AG04450 (cell line): ENCODE measurements at places on chromosomes 1 and 21. TPM values are rescaled to one million over a fixed set of nuclear protein-coding genes. Genes with fewer than 3 reads are reported as not detected.

OR10J4 gene
- not detected in 2 replicates for polyA plus RNA-seq

- DNase-seq: no peak
Observed at GRCh38 chr1:25697435-25698217, 81.0 kb downstream of the MAN1C1 start.

MPZL1 gene
- polyA plus RNA-seq: 144 and 198 TPM in 2 replicates

TMPRSS15 gene
- not detected in 2 replicates for polyA plus RNA-seq

DNA sequence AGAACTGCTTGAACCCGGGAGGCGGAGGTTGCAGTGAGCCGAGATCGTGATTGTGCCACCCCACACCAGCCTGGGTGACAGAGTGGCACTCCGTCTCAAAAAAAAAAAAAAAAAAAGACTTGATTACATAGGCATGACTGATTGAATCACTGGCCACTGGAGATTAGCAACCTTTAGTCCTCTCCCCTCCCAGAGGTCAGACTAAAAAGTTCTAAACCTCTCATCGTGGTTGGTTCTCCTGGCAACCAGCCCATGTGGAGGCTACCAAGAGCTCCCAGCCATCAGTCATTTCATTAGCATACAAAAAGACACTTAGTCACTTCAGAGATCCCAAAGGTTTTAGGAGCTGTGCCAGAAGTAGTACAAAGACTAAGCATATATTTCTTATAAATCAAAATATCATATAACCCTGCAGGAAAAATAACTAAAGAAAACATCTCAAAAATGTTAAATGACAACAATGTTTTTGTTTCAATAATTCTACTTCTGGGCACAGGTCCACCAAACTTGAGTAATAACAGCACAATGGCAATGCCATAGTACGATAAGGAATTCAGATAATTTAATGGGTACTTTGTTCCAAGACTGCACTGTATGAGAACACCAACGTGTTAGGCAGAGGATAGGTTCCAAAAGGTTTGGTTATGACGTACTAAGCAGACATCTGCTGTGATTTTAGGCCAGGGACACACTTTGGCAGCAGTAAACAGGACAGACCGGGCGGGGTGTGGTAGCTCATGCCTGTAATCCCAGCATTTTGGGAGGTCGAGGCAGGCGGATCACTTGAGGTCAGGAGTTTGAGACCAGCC is 18.1 kb downstream of the USP48 start:
- peak; percentile 47 for DNase-seq

DNA sequence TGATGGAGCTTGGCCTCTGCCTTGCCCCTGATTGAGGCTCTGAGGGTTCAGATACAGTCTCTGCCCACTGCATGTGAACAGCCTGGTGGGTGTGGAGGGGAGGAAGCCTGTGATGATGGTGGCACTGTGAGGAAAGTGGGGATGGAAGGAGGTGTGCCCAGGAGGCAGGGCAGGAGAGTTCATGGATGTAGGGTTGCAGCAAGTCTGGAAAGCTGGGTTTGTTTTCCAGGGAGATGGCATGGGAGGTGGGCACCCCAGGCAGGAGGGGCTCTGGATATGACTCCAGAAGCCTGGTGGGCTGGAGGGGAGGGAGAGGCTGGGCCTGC is 63.2 kb downstream of the ADARB1 start:
- no peak for DNase-seq

DNA sequence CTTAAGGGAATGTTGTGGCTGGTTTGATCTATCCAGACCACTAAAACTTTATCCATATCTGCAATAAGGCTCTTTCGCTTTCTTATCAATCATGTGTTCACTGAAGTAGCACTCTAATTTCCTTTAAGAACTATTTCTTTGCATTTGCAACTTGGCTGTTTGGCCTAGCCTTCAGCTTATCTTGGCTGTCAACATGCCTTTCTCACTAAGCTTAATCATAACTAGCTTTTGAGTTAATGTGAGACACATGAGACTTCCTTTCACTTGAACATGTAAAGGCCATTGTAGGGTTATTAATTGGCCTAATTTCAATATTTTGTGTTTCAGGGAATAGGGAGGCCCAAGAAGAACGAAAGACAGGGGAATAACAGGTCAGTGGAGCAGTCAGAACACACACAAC is 124.7 kb downstream of the TNFSF18 start:
- DNase-seq: no peak

DNA sequence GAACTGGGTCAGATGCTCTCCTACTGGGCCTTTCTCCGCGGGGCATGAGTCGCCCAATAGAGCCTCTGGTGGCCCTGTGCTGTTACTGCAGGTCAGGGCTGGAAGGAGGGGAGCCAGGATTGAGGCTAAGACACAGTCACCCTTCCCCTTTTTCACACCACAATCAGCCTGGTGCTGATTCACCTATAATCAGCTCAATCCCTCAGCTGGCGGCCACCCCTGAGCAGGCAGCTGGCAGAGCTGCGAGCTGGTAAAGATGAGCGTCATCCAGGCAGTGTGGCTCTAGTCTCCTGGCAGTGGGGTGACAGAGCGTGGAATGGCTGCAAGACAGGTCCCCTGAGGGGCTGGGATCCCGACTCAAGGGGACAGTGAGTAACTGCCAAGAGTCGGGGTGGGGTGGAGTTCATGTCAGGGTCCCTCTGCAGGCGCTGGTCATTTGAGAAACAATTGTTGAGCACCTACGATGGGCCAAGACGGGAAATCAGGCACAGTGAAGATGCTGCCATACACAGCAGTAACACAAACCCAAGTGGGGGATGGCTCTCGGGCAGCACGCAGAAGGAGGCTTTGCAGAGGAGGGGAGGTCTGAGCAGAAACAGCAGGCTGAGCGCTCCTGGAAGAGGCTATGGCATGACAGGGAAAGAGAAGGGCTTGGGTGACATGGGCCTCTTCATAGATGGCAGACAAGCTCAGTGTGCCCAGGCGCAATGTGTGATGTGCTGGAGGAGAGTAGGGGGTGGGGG is 21.8 kb downstream of the ATF3 start:
- DNase-seq: no peak

DNA sequence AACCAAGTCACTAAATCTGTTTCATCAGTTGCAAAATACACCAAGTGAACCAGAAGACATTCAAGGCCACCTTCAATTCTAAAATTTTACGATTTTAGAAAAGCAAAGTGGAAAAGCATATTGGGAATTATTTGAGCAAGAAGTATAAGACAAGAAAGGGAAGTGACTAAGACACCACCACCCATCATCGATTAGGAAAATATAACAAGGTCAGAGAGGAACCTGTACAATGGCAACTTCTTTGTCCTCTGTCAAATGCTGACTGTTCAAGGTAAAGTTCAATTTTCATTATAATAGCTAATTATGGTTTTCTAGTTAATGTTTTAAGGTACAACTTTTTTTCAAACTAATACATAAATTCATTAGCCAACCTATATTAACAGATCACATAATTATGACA is 10.8 kb downstream of the FRRS1 start:
- no peak for DNase-seq

DNA sequence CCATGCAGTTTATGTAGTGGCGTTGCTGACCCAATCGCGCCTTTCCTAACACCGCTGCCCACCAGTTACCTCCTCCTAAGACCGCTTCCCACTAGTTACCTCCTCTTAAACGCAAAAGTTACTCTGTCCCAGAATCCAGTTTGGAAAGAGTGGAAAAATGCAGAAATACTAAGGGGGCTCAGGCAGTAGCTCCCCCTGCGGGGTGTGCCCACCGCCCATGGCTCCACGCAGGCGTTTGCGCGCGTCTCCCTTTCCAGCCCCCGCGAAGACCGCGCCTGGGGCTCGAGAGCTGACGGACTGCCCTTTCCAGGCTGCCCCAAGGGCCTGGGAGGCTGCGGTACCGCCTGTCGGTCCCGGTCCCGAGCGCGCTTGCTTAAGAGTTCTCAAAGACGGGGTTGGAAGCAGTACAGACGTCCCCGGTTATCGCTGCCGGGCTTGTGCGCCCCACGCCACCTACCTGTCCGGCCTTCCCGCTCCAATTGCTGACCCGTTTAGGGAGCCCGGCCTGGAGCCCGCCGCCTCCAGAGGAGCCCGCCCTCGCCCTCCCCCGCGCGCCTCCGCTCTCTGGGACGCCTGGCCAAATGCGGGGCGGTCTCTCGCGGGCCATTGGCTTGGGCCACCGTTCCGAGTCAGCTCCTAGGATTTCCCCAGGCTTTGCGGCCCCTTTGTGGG is 414.1 kb upstream of the ESRRG start:
- no peak for DNase-seq

GRCh38 chr1:30275926-30276764 is 447.2 kb downstream of the MATN1 start:
- no peak for DNase-seq

- no peak for DNase-seq
Observed at GRCh38 chr1:114428083-114428754, 82.8 kb downstream of the TRIM33 start.

DNA sequence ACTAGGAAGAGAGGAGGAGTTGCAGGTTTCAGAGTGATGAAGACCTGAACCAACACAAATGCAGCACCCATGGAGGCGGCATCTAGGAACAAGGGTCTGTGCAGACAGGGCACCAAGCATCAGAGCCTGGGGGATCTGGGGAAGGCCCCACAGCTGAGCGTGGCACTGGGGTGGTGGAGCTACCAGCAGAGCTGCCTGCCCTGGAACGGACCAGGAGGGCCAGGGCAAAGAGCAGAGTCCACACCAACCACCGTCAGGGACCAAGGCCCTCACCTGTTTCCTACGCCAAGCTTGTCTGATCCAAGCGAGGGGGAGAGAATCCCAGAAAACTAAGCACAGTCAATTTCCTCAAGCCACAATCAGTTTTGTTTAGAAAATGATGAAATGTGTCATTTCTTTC is 79.0 kb upstream of the SYT6 start:
- no peak for DNase-seq

TRIM46 gene
- 2.9 and 3.8 TPM in 2 replicates for polyA plus RNA-seq

GRCh38 chr1:110554871-110555801 is 36.2 kb upstream of the KCNA10 start:
- DNase-seq: no peak

- no peak for DNase-seq
Observed at GRCh38 chr1:168959382-168959781, 147.1 kb upstream of the ATP1B1 start.

IL6R gene
- polyA plus RNA-seq: 5.9 and 6.1 TPM in 2 replicates

GRCh38 chr21:38590449-38591217 is 92.4 kb upstream of the ERG start:
- no peak for DNase-seq

PLA2G2D gene
- not detected in 2 replicates for polyA plus RNA-seq

ACTA1 gene
- not detected in 2 replicates for polyA plus RNA-seq

DNA sequence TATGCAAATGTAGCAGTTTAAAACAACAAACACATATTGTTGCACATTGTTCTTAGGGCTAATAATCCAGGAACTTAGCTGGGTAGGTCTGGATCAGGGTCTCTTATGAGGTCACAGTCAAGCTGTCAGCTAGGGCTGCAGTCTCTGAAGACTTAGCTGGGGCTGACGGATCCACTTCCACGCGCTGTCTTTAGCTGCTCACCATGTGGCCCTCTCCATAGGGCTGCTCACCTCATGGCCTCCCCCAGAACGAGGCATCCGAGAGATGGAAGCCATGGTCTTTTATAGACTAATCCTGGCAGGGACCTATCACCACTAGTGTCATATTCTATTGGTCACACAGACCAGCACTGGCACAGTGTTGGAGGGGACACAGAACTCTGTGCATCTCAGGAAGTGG is 8.7 kb upstream of the OXCT2 start:
- no peak for DNase-seq
